HS-5 (cell line): ENCODE measurements at places on chromosomes 3 and 15.

- no peak for DNase-seq
Observed at GRCh38 chr3:195911946-195912270, 3.6 kb upstream of the TNK2 start.

DNA sequence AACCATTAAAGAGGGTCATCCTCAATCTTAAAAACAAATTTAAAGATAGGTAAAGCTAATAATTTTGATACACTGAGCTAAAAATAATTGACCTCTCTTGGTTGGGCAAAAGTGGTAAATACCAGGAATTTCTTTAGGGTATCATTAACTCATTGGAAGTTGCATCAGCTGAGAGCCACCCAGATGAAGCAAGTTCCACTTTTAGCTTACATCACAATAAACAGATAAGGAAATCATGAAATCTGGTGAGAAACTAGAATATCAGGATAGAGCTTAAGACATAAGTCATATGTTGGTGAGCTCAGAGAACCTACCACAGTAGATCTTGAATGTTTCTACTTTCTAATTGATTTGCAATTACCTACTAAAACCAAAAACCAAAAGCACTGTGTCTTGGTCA lies 97.4 kb upstream of the SLC2A2 start:
- no peak for DNase-seq

- DNase-seq: no peak
Observed at GRCh38 chr3:125318167-125318865, 56.8 kb downstream of the ZNF148 start.

DNA sequence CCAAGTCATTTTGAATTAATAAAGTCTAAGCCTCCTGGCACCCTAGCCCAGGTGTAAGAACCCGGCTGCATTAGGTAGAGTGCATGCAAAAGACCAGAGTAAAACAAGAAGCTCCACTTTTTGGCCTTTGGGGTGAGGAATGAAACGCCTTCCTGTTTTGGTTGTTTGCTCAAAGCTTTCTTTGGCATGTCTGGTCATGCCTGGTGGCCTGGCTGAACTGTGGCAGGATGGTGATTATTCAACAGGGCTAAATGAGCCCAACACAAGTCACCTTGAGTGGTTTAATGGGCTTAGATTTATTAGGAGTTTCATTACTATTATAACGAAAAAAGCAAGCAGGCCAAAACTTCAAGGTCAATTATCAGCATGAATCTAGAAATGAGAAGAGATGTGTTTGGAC lies 40.9 kb upstream of the LDHAL6B start:
- DNase-seq: no peak

DNA sequence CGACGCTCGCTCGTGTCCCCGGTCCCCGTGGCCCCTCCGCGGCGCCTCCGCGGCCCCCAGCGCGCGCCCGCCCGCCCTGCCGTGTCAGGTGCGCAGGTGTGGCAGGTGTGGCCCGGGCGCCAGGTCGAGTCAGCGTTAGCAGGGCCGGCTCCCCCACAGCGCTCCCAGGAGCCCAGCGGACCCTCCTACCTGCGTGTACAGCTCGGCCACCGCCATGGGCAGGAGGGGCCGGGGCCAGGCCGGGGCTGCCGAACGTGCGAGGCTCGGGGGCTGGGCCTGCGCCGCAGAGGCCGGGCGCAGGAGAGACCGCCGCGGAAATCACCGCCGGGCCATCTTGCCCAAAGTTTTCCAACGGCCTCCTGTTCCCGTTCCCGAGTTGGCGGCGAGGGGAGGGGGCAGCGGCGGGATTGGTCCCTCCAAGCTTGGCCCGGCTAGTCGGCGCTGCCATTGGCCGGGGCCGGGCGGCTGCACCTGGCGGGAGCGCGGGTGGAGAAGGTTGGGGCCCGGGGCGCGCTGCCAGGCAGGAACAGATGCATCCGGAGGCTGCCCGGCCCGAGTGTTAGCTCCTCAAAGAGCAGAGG lies at the start of gene MYO5C:
Gene MYO5C, minus strand, starts transcription at position 384 of the 581 bp plus-strand sequence. Its CDS starts 168 bp downstream, at position 216.
- DNase-seq: no peak
